Thoracic aorta (tissue), 2 donors: ENCODE measurements at places on chromosomes 12 and 14.

GRCh38 chr12:41981758-41982157 is 162.9 kb downstream of the GXYLT1 start:
- DNase-seq = no peak

DNA sequence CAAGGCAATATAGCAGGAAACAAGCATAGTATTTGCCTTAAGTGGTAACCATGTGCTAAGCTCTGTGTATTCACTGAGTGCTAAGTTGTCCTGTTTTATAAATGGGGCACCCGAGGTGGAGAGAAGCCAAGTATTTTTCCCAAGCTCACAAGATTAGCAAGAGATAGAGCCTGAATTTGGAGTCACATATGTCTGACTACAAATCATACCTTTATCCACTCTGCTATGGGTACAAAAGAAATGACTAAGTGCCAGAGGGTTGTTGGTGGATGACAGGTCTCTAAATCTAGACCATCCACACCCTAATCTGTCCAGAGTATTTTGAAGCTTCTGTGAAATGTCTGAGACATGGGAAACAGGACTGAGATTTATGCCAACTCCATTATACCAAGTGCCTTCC is 182.1 kb upstream of the SEL1L start:
- no peak for DNase-seq

GRCh38 chr12:102484428-102484958 is 4.1 kb upstream of the IGF1 start:
- DNase-seq = no peak

GRCh38 chr14:75753696-75754095 is 92.7 kb downstream of the TTLL5 start:
- DNase-seq = no peak

GRCh38 chr12:31117203-31118011 is 43.7 kb downstream of the DDX11 start:
- no peak for DNase-seq
